ENCODE measurements at places on chromosomes 11 and 22.
A peak's percentile ranks its signal among the peaks of the same experiment; 100 is the strongest.

DNA sequence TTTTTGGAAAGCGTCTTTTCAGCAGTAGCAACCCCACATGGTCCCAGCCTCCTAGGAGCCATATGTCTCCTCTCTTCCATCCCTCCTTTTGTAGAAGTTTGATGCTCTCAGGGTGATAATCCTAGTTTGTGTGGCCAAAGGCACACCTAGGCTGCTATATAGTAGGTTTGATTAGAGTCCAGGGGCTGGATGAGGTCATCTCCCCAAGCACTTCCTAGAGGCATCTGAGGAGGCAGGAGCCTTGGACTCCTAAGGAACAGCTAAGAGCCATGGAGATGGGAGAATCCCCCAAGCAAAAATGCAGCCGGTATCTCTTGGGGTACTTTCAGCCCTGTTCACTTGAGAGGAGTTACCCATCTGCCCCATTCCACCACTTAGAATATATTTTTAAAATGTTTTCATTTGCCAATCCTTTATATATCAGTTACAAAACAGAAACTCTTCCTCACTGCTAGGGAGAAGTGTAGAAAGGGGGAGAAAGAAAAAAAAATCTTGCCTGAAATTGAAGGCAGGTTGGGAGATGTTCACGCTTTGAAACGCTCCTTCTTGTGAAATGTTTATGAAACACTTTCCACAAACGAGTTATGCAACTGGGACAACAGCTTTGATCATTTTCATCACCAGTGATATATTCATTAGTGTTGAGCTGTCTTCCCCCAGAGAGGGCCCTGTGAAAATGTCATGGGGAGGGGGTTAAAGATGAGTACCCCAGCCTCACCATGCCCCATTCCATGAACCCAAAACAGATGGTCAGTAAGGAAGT lies 31.9 kb upstream of the TLCD5 start:
- no peak for DNase-seq

GRCh38 chr22:36611241-36611976 lies 82.4 kb upstream of the EIF3D start:
- DNase-seq = no peak

DNA sequence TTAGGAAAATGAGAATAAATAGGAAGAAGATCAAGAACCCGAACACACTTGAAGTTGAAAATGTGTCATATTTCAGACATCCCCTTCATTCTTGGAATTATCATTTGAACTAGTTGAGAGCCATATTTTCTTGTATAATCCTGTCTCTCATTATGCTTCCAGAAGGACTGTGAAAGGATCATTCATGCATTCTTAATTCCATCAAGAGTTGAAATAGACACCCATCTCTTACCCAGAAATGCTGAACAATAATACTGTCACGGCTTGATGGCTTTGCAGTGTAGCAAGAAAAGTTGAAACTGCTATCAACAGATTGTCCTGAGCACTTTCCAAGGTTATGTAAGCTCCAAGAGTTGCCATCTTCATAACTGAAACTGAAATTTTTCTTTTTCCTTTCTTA lies 79.7 kb downstream of the ARHGAP42 start:
- no peak for DNase-seq

DNA sequence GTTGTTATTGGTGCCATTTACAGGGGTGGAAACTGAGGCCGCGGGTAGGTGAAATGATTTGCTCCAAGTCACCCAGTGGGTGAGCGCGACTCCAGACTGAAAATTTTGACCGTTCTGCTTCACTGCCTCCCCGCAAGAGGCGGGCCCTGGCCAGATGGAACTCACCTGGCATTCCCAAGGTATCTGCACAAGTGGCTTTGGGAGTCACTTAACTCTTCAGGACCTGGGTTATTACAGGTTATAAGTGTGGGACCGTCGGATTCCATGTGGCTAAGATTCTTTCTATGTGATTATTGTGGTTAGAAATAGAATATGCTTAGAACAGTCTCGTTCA lies 598 bp downstream of the CABIN1 start:
- no peak for DNase-seq

DNA sequence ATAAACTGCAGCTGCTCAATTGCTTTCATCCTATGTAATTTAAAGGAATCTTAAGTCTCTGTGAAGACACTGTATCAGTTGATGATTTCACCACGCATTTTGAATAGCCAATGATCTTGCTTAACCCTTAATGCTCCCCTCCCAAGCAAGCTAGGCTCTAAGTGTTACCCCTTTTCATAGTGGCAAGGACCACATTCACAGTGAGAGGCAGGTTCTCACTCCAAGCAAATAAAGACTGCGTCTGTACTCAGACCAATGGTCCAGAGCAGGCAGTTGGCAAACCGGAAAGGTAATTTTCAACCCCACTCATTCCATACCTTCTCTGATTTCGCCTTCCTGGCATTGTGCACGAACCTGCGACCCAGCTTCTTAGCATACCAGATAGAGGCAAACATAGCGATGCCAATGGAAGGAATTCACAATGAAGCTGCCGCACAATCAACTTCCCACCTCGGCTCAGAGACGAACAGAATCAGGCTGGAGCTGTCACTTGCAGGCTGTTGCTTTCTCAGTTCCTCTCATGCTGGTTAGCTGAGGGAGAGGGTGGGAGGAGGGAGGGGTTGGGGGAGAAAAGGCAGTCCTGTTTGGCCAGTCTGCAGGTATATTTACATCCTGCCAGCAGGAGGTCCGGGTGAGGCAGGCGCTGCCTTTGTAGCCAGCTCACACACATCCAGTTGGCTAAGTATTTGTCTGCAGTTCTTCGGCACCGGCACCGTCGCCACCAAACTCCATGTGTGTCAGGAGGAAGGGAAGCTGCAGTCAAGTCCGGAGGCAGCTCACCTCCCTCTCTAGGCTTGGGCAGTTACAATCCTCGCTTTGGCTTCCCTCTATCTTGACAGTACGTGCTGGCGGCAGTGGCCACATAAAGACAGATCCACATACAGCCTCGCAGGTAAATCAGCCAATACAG lies 1151.2 kb upstream of the CCDC90B start:
- DNase-seq = no peak

DNA sequence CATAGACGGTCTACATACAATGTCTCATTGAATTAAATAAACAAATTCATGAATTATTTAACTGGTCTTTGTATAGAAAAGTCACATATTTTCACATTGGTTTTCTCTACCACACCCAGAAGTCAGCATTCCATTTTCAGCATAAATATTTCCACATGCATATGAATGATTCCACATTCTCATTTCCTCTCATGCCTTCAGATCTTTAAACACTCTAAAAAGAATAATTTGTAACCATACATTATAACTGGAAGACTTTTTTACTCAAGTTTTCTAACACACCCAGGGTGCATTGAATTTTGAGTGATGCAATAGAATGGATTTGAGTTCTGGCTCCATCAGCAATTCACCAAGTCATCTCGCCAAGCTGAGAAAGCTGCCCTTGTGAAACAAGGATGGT lies 501.8 kb upstream of the TENM4 start:
- no peak for DNase-seq

- no peak for DNase-seq
These were observed 104.5 kb downstream of the EFCAB6 start for GRCh38 chr22:43707648-43708047.

DNA sequence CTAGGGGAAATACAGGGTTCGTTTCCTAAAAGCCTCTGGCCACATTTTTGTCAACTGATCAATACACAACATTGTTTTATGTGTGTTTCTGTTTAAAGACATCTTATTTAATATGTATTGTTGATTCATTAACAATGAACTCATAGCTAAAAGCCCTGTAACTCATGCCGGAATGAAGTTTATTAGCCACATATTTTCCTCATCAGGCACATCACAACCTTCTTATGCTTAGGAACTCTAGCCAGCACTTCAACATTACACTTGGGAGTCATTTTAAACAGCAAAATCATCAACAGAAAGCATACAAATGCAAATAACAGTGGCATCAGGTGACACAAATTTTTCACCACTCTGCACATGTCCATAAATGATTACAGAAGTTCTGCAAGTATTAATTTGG lies 15.1 kb upstream of the BLID start:
- DNase-seq = no peak

DNA sequence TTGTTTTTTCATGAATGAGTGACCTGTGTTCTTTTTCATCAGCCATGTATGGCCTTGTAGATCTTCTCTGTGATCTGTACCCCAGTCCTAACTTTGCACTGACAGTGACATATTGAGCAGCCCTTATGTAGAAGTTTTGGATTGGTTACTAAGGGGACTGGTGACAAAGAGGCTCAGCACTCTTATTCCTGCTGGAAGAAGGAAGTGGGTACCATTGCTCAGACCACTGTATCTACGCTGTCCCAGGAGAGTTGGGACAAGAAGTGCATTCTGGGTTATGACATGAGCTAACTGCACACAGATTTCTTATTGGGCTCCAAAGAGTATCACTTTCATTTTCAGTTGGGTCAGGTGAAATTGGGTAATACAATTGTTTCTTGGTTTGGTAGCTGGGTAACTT lies 107.8 kb upstream of the RASSF10 start:
- no peak for DNase-seq

DNA sequence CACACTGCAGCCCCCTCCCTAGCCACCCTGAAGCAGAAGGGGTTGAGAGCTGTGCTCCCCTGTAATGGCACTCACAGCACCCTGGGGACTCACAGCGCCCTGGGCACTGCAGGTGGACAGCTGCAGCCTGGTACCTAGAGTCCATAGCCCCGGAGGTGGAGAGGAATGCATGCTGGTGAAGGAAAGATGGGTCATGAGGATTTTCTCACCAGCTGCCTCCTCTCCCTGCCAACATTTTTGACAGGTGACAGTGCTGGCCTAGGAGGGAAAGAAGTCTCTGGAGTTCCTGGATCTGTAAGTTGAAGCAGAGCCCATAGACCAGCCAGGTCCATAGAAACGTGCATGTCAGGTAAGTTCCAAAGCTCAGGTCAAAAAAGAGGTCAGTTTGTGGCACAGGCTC lies 330.5 kb downstream of the TENM4 start:
- no peak for DNase-seq

- DNase-seq = peak; percentile 86
These were observed 10.0 kb downstream of the SDF2L1 start for GRCh38 chr22:21652010-21652546.
